ENCODE measurements at places on chromosomes 13 and 19.
A peak's percentile ranks its signal among the peaks of the same experiment; 100 is the strongest.

DNA sequence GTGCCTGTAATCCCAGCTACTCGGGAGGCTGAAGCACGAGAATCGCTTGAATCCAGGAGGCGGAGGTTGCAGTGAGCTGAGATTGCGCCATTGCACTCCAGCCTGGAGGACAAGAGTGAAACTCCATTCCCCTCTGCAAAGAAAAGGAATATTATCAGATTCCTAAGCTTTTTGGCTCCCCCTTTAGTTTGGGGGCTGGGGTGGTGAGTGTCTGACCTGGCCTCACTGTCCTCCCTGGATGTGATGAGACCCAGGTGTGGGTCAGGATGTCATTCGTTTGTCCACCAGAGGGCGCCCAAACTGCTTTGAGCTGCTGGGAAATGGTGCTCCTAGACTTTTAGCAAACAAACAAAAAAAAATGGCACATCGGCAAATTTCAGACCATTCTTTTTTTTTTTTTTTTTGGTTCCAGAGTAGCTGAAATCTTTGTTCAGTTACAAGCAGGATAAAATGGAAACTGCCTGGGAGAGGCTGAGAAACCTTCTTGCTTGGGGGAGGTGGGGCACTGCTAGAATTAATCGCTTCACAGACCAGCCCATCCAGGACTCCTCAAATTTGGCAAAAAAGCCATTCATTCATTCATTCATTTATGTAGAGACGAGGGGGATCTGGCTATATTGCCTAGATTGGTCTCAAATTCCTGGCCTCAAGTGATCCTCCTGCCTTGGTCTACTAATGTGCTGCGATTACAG is 29.4 kb downstream of the SPC24 start:
- DNase-seq: peak; percentile 36

- no peak for DNase-seq
Measured at GRCh38 chr13:31629085-31629780, 110.1 kb upstream of the RXFP2 start.

DNA sequence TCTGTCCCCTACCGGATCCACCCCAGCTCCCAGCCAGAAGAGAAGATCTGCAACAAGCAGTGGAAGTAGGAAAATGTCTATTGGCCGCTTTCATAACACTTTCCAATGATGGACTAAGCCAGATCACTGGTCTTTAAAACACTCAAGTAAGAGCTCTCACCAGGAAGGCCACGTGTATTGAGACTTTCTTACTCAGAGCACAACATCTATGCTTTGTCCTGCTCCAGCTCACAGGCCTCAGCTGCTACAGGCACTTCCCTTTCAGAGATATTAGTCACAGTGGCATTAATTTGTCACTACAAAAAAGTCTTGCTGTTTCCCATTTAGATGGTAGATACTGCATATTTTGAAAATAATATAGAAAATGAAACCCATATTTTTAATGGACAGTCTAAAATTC is 164.2 kb downstream of the ABCC4 start:
- no peak for DNase-seq

DNA sequence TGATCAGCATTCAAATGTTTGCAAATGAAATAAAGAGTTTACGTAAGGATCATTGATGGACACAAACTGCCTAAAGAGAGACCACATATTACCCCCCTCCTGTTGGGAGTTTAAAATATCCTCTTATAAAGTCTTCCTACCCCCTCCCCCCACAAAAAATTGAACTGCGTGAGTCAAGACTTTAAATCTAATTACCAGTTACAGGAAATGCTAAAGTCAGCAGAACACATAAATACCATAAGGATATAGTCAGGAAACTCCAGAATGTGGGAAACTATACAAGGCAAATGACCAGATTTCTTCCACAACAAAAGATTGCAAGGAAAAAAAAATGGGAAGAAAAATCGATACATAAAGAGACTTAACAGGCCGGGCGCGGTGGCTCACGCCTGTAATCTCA is 44.4 kb upstream of the FARP1 start:
- DNase-seq: no peak

DNA sequence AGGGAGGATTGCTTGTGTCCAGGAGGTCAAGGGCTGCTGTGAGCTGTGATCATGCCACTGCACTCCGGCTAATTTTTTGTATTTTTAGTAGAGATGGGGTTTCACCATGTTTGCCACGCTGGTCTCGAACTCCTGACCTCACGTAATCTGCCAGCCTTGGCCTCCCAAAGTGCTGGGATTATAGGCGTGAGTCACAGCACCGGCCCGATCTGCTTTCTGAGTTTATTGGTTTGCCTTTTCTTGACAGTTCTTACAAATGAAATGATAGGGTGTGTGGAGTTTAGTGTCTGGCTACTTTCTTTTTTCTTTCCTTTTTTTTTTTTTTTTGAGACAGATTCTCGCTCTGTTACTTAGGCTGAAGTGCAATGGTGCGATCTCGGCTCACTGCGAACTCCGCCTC is 848 bp downstream of the C19orf44 start:
- DNase-seq: no peak

GRCh38 chr19:54173951-54174834 is 1.2 kb upstream of the TMC4 start:
- DNase-seq: no peak

GRCh38 chr13:37029617-37030016 is 29.0 kb downstream of the EXOSC8 start:
- DNase-seq: no peak

GRCh38 chr19:58581227-58582141 is 8.3 kb upstream of the MZF1 start:
- DNase-seq: peak; percentile 83

DNA sequence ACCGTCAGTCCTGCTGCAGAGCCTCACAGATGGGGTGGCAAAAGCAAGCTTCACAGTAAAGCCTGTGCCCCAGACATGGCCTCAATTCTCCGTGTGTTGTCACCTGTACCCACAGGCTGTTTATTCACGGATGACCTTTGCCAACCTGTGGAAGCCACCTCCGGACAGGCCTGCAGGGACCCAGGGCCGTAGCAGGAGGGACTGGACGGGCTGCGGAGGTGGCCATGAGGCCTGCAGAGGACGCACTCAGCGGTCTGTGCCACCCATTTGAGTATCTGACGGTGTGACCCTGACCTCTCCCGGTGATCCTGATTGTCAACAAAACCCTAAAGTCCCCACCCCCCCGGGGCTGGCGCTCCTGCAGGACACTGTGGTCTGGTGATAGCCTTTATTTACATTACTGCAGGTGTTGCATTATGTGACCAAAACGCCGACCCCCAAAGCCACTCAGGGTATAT is 7.8 kb upstream of the KLF16 start:
- no peak for DNase-seq

GRCh38 chr19:34291235-34291634 is 36.9 kb downstream of the GARRE1 start:
- no peak for DNase-seq

- no peak for DNase-seq
Measured at GRCh38 chr19:31054430-31054829, 294.8 kb downstream of the TSHZ3 start.

GRCh38 chr19:41364524-41365391 is 809 bp upstream of the B9D2 start:
- no peak for DNase-seq

- no peak for DNase-seq
Measured at GRCh38 chr13:66037096-66037495, 1193.0 kb downstream of the PCDH9 start.

DNA sequence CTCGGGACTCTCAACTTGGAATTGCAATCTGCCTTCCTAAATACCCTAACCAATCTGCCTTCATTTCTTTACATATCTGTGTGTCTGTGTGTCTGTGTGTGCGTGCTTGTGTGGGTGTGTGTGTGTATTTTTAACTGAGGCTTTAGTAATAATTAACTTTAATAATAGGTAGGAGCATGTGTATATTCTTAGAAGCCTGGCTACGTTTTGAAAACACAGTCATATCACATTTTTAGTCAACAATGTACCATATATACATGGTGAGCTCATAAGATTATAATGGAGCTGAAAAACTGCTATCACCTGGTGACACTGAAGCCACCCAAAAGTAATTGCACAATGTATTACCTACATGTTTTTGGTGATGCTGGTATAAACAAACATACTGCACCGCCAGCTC is 65.4 kb upstream of the ATXN8OS start:
- no peak for DNase-seq

All from stimulated activated CD8-positive, alpha-beta memory T cell treated with anti-CD3 and anti-CD28 coated beads, Interleukin-15, amount 100 ng/mL, for 4 hours (primary cell).